ENCODE measurements at places on chromosomes 13 and 19.

- peak; percentile 30 for DNase-seq
These were observed 81.7 kb upstream of the ARHGEF7 start for GRCh38 chr13:111033172-111034130.

DNA sequence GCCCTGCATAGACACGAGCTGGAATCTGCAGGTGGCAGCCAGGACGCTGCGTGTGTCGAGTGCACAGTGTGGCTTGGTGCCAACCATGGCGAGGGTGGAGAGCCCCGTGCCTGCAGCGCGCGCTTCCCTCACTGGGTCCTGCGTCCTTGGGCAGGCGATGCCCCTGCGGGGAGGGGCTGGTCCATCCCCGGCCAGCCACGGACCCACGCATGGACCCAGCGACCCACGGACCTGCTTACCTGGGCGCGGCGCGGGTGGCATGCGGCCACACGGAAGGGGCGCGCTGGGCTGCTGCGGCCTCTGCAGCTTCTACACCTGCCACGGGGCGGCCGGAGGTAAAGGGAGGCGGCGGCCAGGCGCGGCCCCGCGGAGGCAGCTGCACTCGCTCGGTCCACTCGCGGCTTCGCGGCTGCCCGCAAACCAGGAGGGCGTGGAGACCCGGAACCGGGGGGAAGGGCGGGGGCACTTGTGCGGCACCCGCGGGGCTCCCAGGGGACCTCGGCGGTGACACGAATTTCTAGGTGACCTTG is 569 bp upstream of the MCF2L start:
- DNase-seq: no peak

DNA sequence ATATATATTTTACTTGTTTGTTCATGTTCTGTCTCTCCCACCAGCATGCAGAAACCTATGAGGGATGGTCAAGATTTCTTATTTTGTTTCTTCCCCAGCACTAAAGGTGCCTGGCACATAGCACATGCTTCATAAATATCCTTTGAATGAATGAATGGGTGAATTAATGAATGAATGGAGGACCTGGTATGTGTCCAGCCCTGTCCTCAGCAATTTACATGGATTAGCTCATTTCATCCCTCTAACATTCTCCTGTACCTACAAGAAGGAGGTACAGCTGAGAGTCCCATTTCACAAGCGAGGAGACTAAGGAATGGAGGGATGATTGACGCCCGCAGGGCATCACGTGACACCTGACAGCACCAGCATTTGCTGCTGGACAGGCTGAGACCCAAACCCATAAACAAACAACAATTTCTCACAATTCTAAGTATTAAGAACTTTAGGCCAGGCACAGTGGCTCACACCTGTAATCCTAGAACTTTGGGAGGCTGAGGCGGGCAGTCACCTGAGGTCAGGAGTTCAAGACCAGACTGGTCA is 6.8 kb upstream of the BCAT2 start:
- DNase-seq: no peak

DNA sequence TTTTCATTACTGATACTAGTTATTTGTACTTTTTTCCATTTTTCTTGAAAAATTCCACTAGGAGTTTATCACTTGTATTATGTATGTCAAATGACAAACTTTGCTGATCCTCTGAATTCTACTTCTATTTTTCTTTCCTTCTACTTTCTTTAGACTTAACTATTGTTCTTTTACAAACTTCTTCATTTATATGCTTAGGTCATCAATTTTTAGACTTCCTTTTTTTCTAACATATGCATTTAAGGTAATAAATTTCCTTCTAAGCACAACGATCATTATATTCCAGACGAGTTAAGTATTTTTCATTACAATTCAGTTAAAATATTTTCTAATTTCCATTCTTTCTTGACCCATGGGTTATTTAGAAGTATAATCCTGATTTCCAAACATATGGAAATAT is 240.8 kb downstream of the NHLRC3 start:
- DNase-seq: no peak

DNA sequence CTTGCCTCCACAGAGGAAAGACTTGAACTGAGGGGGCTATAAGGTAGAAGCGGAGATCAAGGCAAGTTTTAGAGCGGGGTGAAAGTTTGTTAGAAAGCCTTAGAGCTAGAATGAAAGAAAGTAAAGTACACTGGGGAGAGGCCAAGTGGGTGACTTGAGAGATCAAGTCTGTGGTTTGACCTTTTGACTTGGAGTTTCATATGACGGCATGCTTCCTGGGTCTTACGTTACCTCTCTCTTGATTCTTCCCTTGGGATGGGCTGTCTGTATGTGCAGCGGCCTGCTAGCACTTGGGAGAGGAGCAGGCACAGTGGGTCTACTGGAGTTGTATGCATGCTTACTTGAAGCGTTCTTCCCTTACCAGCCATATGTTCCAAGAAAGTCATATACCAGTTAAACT is 1768.5 kb downstream of the PCDH9 start:
- peak; percentile 28 for DNase-seq

DNA sequence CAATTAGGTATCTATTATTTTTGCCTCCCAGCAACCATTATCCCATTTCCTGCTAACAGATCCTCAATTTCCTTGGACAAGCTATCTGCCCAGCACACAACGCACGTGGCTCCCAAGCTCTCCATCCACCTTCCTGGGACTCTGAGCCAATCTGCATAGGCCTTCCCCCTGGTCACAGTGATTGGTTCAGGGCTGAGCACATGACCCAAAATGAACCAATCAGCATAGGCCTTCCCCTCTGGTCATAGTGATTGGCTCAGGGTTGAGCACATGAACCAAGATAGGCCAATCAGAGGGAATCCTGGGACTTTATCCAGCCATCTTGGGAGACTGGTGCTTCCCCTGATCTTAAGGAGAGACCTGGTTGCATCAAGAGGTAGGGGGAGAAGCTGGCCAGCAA is 5.8 kb downstream of the CPAMD8 start:
- DNase-seq: peak; percentile 16

DNA sequence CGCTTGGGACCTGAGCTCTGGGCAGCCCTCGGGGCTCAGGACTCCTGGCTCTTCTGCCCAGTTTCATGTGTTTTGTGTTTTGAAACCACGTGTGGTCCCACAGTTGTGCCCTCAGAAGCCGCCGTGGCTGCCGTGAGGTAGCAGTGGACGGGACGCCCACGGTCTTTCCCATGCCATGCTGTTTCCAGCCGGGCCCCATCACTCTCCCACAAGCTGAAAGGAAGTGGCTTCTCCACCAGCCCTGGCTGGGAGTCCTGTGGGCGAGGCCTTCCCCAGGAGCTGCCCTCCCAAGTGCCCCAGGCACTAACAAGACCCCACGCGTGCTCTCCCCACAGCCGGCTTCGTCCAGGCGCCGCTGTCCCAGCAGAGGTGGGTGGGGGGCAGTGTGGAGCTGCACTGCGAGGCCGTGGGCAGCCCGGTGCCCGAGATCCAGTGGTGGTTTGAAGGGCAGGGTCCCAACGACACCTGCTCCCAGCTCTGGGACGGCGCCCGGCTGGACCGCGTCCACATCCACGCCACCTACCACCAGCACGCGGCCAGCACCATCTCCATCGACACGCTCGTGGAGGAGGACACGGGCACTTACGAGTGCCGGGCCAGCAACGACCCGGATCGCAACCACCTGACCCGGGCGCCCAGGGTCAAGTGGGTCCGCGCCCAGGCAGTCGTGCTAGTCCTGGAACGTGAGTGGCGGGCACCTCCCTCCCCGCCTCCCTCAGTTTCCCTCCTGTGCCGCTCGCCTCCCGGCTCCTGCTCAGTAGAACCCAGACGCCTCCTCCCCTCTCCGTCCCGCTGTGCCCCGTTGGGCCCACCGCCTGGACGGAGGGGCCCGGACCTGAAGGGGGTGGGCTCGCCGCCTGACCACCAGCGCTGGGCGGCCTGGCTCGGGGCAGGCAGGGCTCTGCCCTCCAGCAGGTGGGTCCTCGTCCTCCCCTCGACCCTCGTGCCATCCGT is 5.3 kb downstream of the BSG start:
- DNase-seq: no peak

GRCh38 chr13:49669735-49670309 is 21.5 kb downstream of the EBPL start:
- DNase-seq: peak; percentile 77
